Pancreas (tissue), 10 donors: ENCODE measurements at places on chromosomes 2 and 18.

GRCh38 chr2:71940695-71941094 is 207.0 kb downstream of the CYP26B1 start:
- DNase-seq, result no peak

DNA sequence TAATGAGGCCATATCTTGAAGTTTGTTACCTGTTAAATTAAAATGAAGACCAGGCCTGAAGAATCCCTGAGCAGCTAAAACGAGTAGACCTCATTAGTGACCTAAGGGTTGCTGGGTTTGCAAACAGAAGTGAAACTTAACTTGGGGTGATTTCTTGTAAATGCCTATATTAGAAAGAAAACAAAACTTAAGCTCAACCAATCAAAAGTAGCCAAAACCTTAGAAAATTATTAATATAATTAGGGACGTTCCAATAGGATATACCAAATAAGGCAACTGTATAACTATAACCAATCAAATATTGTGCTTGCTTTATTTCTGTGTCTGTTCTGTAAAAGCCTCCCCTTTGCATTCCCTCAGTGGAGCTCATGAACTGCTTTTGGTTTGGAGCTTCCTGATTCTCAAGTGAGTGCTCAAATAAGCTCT is 137.9 kb upstream of the VRK2 start:
- no peak for DNase-seq

GRCh38 chr2:237315170-237315828 is 98.7 kb downstream of the COL6A3 start:
- peak; percentile 41 for DNase-seq

DNA sequence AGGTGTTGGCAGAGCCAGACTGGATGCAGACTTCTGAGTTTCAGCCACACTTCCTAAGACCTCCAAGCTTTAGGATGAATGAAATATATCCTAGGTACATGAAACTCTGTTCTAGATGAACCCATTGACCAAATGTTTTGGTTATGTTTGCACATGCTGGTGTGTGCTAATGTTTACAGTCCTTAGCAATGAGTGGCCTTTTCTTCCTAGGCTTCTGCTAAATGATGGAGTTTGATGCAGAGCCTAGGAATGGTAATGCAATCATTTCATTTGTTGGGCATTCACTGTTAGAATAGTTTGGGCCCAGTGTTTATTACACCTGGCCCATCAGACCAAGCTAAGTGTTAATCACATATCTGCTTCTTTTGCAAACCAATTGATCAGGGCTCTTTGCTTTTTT is 464.7 kb downstream of the MEIS1 start:
- DNase-seq, result no peak

- DNase-seq, result no peak
Measured at GRCh38 chr18:10060469-10060782, 146.6 kb downstream of the VAPA start.

GRCh38 chr2:101410746-101411145 is 23.4 kb upstream of the CREG2 start:
- DNase-seq, result no peak
